CD4-positive, alpha-beta T cell treated with Interleukin-17A for 4 hours (primary cell): ENCODE measurements at places on chromosomes 4 and X.
A peak's percentile ranks its signal among the peaks of the same experiment; 100 is the strongest.

GRCh38 chrX:41144873-41145272, 59.6 kb downstream of the USP9X start:
- no peak for DNase-seq

DNA sequence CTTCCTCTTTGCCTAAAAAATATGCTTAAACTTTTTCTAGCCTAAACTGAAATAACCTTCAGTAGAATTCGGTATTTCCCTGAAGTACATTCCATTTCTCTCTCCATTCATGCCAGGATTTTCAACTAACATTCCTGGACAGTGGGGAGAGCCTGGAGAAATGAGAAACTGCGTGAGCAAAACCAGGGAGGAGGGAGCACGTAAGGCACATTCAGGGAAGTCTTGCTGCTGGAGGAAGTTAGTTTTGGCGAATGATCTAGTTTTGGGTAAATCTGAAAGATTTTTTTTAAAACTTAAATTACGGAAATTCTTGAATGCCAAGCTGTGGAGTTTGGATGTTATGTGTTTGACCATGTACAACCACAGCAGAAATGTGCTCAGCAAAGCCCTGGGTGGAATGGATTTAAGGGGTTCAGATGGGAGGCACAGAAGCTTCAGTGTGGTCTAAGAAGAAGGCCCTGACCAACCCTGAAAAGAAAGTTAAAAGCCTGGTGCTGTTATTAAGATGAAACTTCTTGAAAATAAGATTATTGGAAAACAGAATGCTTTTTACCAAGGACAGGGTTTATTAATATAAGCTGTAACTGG, 347.8 kb downstream of the ANK2 start:
- no peak for DNase-seq

DNA sequence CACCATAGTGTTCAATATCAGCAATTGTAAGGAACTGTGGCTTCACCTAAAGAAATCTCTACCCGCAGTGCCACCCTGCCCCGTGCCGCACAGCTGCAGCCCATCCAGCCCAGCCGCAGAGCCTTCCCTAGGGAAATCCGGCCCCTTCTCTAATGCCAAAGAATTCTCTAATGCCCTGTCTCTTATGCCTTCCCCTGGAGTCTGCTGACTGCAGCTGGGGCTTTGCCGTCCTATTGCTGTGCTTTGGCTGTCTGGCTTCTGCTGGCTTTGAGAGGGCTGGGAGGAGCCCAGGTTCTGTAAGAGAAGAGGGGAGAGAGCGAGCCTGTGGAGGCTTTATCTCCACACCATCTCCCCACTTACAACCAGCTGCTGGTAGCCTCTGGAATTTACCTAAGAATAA, 85.9 kb upstream of the HELT start:
- no peak for DNase-seq

DNA sequence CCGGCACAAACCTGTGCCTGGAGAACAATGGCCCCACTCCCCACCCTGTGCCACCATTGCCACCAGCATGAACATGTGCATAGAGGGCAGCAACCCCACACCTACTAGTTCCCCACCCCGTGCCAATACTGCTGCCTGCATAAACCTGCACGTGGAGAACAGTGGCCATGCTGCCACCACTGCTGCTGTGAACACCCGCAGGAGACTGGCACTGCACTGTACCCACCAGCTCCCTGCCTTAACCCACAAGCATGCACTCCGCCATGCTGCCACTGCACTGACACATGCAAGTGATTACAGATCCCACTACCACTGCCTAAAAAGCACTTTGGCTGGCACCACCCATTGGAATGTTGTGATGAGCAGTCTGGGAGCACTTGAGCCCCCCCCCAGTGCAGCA, 77.3 kb downstream of the NAA11 start:
- DNase-seq = no peak

GRCh38 chr4:138897811-138898226, 117.8 kb upstream of the NOCT start:
- no peak for DNase-seq

- DNase-seq = no peak
Observed at GRCh38 chr4:113292371-113293042, 243.1 kb downstream of the ANK2 start.

DNA sequence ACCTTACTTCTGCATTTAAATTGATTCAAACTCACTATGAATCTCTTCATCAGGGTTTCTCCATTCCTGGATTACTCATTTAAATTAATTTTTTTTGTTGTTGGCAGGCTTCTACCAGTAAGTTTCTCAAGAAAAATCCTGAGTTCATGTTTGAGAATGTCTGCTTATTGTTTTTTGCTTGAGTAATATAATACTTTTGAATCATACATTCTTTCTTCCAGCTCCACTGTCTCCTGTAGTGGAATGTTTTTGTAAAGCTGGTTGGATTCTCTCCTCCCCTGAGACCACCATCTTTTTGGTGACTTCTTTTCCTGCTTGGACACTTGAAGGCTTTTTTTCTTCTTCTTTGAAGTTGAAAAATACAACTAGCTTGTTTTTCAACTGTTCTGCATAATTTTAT, 4.3 kb upstream of the MID1IP1 start:
- DNase-seq = no peak

- no peak for DNase-seq
Observed at GRCh38 chr4:36141186-36141585, 103.1 kb downstream of the ARAP2 start.

DNA sequence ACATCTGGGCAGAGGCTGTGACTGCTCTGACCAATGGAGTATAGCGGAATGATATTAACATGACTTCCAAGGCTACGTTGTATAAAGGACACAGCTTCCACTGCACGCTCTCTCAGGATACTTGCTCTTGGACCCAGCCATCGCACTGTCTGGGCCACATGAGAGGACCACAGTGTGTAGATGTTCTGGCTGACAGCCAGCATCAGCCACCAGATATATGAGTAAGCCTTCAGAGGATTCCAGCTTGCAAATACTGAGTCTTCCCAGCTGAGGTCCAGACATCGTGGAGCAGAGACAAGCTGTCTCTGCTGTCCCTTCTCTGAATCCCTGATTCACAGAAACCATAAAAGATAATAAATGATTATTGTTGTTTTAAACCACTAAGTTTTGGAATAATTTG, 146.8 kb upstream of the USP9X start:
- no peak for DNase-seq

DNA sequence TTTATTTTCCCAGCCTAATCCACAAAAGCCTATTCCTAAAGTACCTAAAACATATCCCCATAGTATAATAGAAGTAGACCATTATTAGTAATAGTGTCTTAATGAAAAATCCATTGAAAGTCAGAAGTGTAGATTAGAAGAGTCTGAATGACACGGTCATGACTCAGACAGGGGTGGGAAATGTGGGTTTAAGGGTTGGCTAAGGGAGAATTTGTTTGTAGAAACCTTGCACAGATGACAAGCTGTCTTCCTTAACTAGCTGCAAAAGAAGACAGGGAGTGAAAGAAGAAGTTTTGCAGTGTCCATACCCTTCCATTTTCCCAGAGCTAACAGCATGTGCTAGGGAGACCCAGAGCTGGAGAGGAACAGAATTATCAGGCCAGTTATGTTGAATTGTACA, 242.7 kb upstream of the ETNPPL start:
- no peak for DNase-seq

DNA sequence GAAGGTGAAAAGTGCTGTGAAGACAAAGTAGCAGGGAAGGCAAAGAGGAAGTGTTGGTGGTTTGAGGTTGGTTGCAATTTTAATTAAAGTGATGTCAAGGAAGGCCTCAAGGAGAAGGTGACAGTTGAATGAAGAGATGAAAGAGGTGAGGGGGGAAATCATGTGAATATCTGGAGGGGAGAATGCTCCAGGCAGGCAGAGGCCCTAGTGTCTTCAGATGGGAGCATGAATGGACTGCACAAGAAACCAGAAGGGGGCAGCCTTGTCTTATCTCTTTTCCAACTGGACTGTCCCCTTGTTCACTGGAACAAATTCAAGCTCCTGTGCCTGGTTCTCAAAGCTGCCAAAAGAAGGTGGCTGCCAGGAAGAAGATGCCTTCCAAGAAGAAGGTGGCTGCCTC, 68.4 kb downstream of the MAOB start:
- peak; percentile 2 for DNase-seq

GRCh38 chr4:86496094-86497080, 97.7 kb upstream of the PTPN13 start:
- peak; percentile 21 for DNase-seq

DNA sequence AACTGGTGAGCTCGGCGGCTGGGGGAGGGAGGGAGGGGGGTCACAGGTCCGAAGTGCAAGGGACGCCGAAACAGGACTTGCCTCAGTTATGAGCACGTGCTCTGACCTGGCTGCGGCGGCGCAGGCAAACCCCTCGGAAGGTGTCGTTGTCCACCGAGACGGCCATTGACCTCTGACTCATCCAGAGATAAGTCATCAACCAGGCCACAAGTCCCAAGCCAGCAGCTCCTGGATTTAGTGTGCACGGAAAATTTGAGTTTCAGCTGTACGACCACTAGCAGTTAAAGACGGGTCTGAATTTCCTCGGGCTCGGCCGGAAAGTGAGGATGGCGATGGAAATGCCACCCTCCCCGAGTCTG, 674 bp downstream of the SH3D19 start:
- no peak for DNase-seq

DNA sequence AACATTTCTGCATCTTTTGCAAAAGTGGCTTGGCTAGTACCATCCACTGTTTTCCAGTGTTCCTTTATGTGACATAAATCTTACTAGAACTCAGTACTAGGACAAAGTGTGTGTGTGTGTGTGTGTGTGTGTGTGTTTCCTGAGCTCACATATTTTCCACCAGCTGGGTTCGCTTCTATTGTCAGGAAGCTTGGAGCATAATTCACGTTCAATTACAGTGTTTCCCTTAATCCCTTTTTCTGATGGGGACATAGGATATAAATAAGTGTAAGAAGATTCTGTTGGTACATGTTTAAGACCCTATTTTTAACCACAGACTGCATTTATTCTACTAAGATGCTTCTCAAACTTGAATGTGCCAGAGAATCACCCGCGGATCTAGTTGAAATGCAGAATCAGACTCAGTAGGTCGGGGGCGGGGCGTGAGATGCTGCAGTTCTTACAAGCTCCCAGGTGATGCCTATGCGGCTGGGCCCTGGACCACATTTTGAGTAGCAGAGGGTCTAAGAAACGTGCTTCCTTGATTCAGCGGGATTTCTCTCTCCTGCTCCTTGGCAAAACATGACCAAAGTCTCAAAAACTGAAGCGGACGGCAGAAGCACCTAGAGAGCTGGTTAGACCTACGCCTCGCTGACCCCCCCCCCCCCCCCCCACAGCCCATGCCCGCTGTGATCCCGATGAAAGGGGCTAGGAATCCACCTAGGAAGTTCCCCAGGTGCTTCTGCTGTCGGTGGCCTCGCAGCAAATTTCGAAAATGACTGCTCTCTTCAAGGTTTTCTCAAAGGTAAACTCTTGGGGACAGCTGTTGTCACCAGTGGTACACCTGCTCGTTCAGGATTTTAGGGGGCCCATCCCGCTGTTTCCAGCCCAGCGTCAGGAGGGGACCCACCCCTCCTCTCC, 797 bp downstream of the CD99L2 start:
- peak; percentile 67 for DNase-seq

DNA sequence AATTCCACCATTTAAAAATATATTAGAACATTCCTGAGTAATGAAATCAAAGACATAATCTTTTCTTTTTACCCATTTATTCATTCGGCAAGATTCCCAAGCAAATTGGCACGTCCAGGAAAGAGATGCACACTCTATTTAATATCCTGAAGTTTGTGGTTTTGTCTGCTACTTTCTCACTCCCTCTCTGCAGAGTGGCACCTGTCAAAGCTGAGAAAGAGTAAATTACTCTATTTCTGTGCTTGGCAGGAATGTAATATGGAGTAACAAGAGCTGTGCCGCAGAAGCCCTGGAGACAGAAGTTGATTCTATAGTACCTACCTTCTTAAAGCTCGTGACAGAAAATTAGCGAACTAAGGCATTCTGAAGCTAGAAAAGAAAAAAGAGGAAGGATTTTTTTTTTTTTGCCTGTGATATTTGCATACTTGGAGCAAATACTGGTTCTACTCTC, 5.5 kb downstream of the GSTCD start:
- DNase-seq = no peak

DNA sequence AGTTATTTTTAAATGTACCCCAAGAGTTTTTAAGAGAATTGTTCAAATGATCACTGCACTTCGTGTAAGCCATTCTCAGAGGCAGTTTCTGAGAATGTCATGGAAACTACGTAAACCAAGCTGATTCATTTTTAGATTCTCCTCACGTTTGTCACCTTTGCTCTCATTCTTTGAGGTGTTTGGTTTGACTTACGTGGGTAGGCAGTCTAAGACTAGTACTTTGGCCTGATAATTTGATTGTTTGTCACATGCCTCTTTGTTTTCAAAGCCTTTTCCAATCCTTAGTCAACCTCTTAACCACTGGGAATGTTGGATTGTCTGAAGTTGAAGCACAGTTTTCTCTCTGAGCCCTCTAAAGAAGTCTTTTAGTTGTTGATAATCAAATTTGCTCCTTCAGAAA, 10.5 kb downstream of the SEPTIN11 start:
- DNase-seq = no peak

DNA sequence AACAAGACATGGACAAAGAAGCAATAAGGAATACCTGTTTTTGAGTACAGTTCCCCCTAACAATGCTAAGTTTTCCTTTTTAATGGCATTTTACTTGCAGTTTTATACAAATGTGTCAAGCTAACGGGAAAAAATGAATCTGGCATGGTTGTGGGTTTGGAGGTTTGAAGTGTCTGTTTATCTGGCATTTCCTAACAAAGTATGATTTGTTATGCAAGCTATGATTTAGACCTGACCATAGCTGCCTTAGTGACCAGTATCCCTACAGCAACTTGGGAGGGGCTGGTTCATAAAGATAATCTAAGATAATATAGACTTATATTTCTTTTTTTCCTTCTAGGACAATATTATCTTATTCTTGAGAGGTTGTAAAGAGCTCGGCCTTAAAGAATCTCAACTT, 60.6 kb downstream of the LIMCH1 start:
- DNase-seq = no peak

DNA sequence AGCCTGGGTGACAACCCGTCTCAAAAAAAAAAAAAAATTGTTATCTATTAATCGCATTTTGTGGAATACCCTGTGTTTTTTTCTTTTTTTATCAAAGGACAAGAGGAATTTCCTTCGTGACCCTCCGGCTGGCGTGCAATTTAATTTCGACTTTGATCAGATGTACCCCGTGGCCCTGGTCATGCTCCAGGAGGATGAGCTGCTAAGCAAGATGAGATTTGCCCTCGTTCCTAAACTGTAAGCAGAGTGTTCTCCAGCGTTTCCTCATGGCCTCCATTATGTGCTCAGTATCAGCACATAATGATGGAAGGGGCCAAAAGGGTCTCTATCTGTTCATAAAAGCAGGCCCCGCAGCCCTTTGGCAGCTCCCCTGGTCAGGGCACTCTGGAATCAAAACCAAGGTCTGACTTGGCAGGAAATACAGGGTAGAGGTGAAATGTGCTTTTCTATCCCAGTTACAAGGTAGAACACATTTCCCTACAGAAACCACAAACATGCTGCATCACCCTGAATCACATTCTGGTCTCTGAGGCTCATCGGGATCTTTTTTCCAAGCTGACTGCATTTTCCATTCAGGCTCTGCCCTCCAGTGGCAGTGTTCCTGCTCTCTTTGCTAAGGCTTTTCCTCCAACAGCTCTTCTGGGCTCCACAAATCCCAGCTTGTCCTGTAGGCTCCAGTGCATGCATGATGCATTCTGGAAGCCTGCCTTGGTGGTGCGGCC, 24.4 kb downstream of the SYAP1 start:
- DNase-seq = no peak

GRCh38 chr4:86815653-86816052, 33.5 kb downstream of the SLC10A6 start:
- no peak for DNase-seq

GRCh38 chrX:15617111-15617510, 16.4 kb upstream of the ACE2 start:
- DNase-seq = no peak

- no peak for DNase-seq
Observed at GRCh38 chr4:6507345-6507744, 34.9 kb upstream of the PPP2R2C start.
